ENCODE measurements at places on chromosomes 5 and 9.

DNA sequence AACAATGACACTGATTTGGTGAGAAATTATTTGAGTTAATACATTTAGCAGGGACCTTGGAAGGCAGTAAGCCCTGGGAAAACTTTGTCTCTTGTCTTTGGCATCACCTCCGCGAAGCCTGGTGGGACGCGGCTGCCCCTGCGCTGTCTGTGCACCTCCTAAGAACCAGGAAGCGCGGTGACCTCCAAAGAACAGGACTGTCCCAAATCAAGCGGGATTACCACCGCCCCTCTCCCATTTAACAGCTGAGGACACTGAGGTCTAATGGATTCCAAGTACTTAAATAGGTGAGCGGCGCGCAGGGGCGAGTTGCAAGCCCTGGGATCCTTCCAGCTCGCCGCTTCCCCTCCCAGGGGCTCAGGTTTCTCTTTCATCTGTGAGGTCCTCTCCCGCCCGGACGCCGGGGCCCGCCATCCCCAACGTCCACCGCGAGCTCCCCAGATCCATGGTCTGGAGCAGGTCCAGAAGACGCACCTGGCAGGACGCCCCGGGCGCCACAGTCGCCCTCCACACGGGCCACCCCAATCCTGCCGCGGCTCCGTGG lies 432 bp downstream of the STARD4 start:
- peak; percentile 67 for DNase-seq

GRCh38 chr9:136824496-136825225 lies 16.9 kb downstream of the RABL6 start:
- no peak for DNase-seq

DNA sequence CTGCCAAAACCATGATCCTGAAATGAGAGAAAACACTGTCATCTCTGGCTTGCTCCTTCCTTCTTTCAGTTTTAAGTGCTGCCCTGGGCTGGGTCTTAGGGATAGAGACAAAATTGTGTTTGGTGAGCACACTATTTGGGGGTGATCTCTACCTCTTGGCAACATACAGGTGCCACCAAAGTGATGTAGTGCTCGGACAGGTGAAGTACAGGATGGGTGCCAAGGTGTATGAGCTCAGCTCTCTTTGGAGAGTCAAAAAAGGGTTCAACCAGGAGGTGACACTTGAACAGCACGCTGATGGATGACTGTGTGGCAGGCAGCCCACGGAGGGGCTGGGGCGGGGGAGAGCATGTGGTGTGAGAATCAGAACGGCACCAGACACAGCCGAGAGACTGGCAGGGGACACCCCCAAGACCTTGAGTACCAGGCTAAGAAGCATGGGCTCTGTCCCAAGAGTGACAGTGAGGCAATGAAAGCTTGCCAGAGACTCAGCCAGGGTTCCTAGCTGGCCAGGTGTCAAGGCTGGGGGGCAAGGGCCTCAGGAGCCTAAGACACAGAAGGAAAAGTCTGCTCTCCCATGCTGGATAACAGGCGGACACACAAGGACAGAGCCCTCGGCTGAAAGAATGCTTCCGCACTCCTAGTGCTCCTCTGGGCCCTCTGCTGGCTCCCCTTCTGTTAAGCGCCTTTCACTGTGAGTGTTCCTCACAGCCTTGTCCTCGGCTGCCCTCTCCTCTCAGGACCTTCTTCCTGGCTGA lies 2.5 kb downstream of the NHP2 start:
- DNase-seq, result no peak

DNA sequence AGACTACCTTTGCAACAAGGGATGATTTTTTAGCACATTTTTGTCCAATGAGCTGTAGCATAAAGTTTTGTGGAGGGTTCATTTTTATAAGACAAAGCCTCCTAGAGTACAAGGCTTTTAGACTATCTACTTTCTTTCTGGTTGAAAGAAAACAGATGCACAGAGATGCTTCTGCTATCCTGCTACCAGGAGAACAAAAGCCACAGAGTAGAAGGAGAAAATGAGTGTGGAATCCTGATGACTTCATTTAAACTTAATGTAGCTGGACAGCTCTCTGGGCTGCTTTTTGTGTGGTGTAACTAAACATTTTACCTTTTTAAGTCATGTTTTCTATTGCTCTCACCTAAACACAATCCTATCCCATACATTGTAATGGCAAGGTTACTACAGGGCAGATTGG lies 1009.4 kb downstream of the TLE1 start:
- DNase-seq, result no peak

- no peak for DNase-seq
Measured at GRCh38 chr9:87776481-87777379, 50.8 kb downstream of the CTSL start.

GRCh38 chr5:136810261-136810801 lies 445.0 kb upstream of the TRPC7 start:
- peak; percentile 83 for DNase-seq

DNA sequence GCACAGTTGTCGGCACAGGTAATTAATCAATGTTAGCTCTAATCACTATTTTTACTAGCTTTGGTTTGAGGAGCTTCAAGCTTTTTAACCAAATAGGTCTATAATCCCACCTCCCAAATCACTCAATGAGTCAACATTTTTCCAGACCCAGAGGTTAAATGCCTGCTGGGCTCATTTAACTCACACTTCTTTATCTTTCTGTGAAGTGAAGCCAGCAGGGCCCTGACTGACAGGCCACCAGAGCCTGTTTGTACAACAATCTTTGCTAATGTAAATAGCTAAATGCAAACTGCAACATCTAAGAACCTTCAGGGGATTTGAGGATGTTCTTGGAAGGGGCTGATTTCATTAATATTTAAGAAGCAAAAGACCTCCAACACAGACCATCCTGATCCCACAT lies 98.4 kb upstream of the NREP start:
- no peak for DNase-seq

- DNase-seq, result no peak
Measured at GRCh38 chr9:123217128-123217654, 51.2 kb downstream of the STRBP start.

- DNase-seq, result no peak
Measured at GRCh38 chr9:36018891-36019720, 17.6 kb upstream of the RECK start.

DNA sequence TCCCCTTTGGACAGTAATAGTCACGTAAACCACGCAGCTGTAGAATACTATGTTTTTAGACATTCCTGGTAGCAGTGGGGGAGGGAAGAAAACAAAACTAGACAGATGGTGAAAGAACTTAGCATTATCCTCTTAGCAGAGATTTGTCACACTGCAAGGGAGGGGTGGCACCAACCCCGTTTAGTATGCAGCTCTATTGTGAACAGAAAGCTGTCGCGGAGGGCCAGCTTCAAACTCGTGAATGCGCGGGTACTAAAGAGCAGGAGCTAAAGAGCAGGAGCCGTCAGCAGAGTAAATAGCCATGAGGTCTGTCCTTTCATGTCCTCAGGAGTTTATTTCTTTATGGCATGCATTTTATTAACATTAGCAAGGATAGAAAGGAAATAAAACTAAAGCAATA lies 141.9 kb upstream of the SLC12A2 start:
- DNase-seq, result no peak

GRCh38 chr5:173786286-173787187 lies 101.6 kb upstream of the CPEB4 start:
- no peak for DNase-seq

DNA sequence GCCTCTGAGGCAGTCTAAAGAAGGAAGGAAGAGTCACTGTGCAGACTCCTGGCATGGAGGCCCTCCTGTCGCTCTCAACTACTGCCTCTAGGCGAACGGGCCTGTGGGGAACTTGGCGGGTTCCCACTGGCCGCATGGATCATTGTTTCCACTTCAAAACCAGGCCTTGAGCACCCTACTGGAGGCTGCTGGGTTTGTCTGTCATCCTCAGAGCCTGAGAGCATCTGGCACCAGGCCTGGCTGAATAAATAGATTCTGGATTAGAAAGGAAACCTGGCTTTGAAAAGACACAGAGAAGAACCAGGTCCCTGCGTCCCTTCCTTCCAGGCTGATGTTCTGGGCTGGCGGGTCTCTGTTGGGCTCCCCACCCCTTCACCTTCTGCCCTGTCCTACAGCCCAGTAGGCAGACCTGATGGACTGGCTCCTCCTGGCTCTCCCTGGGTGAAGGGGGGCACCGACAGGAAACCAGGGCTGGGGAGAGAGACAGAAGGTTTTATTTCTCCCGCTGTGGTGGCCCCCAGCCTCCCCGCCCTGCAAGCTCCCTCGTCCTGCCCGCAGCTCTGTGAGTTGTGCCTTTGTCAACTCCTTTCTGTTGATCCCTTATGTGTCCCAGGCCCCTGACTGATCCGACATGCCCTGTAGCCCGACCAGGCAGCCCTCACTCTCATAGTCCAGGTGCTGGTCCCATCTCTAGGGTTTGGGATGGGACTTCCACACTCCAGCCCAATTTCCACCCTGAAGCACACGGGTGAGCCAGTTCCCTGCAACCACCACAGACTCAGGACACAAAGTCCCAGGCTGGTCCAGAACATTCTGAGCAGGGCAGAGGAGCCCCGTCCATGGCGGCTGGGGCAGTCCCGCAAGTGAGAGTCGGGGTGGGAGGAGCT lies 50.1 kb downstream of the ADAMTS2 start:
- no peak for DNase-seq

- DNase-seq, result peak; percentile 53
Measured at GRCh38 chr9:130041648-130042405, 1.2 kb downstream of the FNBP1 start.

GRCh38 chr5:147408980-147409379 lies 100.9 kb downstream of the DPYSL3 start:
- no peak for DNase-seq

DNA sequence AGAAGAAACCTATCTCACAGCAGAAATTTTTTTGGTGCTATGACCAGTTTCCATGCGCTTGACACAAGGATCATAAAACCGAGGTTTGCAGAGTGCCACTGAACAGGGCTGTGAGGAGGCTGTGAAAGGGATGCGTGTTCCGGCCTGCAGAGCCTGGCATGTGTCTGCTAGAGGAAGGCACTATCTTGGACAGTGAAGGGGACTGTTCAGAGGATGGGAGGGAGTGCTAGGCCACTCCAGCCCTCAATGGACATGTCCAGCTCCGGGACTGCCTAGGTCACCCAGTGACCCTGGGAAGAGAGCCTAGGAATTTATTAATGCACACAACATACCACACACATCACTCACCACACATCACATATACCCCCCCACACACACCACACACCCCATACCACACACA lies 275.9 kb downstream of the GADD45G start:
- DNase-seq, result no peak

GRCh38 chr5:143980506-143980905 lies 168.5 kb downstream of the HMHB1 start:
- no peak for DNase-seq

DNA sequence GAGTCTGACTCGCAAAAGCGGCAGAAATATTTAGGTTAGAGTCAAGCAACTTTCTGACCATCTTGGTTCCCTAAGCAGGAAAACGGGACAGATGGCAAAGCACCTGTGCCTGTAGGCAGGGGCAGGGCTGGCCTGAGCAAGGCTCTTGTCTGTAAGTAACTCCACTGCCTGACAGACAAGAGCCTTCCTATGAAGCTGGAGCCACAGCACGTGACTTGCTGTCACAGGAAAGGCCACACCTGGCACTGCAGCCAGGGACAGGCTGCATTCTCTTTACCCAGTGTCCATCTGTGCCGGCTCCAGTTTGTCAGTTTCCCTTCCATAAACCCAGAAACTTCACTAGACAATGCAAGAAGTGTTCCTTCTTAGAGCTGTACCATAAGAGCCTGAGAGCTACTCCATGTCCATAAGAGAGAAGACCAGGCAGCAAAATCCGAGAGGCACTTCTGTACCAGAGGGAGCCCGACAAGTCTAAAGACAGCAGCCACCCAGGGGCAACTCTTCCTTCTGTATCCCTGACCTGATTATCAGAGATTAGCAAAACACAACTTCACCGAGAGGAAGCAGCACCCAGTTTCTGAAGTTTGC lies 78.1 kb downstream of the GPR21 start:
- DNase-seq, result no peak

DNA sequence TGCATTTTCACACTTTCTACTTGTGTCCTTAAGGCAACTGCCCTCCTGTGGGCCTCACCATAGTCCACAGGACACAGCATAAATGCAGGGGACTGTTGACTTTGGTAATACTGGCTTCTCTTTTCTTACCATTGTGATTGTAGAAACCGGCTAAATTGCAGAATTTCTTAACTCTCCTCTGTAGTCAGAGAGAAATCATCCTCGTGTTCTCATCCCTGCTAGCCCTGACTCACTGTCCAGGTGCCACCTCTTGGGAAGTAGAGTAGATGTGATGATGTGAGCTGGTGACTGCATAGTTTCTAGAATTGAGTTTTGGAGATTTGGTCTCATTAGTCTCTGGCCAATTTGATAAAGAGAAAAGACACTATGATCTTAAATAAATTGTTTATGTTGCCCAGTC lies 5.5 kb downstream of the PHF24 start:
- DNase-seq, result no peak

GRCh38 chr9:36045610-36046009 lies 8.9 kb downstream of the RECK start:
- DNase-seq, result no peak

- DNase-seq, result no peak
Measured at GRCh38 chr5:134275822-134276221, 49.9 kb upstream of the PPP2CA start.
